ENCODE measurements at places on chromosomes 7 and 10.

DNA sequence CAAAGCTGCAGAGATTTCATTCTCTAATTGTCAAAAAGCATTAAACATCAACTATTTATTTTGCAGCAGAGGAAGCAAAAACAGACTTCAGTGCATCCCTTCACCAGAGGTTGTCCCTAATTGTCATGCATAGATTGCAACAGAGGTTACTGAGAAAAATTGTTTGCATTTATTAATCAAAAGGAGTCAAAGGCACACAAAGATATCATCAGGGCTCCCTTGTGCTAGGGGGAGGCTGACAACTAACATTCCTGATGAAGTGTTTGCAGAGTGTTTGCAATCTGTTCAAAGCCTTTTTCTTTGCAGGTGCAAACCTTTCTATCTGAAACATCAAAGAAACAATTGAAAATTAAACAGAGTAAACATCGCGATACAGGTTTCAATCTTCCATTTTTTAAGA, 227.5 kb downstream of the TEX36 start:
- no peak for DNase-seq

- DNase-seq, result no peak
Observed at GRCh38 chr7:144074374-144074773, 4.8 kb downstream of the OR2A25 start.

DNA sequence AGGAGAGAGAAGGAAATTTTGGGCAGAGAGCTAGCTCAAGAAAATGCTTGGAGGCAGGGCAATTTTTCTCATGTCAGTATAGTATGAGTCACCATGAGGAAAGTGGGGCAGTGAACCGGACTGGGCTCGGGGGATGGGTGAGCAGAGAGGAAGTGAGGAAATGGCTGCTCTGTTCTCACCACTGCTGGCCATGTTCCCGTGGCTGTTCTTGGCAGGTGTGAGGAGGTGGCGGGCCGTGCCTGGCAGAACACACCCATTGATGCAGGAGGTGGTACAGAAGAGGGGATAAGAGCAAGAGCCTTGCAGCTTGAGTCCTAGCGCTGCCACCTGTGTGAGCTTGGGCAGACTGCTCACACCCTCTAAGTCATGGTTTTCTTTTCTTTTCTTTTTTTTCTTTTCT, 304.4 kb upstream of the LYZL1 start:
- no peak for DNase-seq

GRCh38 chr7:155995183-155995612, 182.9 kb upstream of the SHH start:
- no peak for DNase-seq

DNA sequence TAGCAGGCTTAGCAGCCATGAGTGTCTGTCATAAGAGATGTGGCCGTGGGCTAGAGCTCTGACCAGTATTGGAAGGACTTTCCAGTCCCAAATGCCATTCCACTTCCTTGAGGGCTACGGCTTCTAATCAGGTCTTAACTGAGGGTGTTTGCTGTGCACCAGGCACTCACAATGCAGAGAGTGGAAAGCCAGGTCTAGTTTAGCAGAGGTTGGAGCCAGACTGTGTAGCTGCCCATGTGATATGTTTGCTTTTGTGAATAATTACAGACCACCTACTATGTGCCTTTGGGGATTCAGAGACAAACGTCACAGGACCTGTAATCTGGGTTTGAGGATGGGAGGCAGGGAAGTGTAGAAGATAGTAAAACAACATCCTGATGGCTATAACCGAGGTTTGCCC, 79.8 kb downstream of the WDFY4 start:
- no peak for DNase-seq

DNA sequence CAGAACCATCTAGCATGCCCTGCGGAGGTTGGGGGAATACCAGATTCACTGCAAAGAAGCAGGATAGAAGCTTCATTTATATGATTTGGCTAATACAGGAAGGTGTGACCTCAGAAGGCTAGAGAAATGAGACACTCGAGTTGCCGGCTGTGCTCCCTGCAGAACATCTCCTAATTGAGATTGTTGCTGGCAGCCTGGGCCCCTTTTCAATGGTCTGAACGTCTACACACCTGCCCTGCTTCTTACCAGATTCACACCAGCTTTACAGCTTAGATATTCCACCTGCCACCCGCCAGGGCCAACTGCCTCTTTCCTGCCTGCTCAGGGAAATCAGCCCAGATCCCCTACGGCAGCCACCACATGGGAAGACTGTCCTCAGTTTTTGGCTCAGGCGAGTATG, 475.3 kb upstream of the AUTS2 start:
- DNase-seq, result no peak

DNA sequence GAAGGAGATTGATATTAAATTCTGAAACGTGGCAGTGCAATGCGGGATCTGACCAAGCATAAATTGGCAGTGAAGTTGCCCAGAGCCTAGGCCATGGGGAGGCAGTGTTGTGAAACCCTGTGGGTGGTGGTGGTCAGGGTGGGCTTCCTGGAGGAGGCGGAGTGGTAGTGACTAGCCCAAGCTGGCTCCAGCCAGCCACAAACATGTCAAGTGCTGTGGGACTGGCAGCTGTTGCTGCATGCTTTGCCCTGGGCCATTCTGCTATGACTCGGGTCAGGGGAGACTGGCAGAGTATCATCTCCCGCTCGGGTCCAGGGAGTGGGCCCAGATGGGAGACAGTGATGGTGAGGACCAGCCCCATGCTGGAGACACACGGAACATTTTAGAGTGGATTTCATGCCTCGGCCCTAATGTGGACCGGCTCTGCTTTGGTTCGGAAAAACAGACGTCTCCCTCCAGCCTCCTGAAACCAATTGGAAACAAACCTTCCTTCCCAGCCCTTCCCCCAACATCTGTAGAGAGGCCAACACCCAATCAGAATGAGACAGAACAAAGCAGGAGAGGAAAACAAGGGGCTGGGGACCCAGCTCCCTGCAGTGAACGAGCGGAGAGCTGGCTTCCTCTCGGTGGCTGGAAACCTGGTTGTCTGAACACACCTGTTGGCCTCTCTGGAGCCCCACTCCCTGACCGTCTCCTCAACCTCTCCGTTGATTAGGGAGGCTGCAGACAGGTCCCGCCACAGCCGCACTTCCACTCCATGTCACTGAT, 58.2 kb downstream of the TMEM270 start:
- DNase-seq, result no peak

DNA sequence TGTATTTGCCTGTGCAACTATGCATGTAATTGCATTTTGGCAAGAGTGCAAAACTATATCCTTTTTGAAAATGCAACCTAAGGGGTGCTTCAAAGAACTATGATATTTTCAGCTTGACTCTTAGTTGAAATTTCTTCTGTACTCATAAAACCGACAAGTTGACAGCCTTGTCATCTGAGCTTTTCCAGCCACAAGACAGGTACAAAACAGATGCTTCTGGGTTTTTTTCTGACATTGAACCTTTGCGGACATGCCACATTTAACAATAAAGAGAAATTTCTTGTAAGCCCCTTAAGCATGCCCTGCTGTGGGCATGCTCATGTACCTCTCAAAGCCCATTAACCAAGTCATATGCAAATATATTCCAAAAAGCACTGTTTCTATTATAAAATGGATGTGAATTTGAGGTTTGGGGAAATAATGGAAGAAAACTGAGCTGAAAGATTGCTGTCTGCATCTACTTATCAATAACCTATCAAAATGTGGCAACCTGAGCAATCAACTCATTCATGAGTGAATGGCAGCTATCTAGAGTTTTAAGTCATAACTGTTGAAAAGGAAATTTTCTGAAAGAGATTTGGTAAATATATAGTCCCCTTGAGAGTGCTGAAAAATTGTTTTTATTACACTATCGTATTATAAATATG, 1117.0 kb upstream of the LRRTM3 start:
- DNase-seq, result no peak

- DNase-seq, result no peak
Observed at GRCh38 chr10:77031531-77032187, 605.9 kb downstream of the KCNMA1 start.

GRCh38 chr10:131666091-131666490, 234.7 kb upstream of the PPP2R2D start:
- DNase-seq, result no peak

- no peak for DNase-seq
Observed at GRCh38 chr7:50663396-50664102, 98.3 kb upstream of the DDC start.

DNA sequence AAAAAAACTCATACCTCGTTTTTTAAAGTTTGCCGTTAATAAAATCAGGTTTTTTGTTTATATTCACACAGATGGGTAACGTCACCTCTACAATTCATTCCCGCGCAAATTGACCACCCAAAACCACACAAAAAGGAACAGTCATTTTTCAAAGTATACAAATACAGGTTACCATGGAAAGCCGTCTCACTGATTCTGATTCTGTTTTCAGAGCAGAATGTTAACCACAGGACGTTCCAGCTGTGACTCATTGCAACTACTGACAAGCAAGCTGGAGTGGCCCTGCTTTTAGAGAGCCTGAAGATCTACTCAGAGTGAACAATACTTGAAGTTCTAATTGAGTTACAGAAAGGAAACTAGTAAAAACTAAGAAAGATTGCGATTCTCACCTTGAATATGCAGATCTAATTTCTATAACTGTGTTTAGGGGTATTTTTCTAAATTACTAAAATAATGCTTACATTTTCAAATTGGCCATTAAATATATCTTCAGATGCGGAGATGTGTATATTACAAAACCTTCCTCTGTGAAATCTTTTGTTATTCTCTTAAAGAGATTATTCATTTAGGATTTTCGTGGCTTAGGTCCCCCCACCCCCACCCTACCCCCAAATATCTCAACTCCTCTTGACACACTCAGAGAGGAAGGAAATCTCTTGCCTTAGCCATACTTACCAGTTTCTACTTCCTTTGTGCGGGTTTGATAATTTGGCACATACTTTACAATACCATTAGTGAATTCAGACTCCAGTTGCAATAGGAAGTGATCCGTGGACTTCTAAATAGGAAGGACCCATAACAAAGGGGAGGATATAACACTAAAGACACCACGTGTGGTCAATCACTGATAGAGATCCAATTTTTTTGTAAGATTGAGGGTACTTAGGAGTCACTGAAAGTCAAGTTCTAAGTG, 106.0 kb downstream of the CUBN start:
- DNase-seq, result no peak

DNA sequence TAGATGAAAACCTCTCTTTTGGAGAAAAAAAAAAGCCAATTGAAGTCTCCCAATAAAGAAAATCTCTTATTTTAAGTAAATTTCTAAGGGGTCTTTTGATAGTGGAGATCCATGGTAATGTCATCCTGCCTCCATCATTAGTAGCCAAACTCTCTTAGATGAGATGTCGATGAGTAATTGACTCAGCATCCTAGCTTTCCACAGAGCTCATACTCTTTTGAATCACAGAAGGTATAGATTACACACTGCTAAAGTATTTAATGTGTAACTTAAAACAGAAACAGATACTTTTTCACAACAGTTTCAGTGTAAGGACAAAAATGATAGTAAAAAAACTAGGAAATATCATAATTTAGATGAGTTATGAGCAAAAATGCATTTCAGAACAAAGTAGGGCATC, 19.4 kb downstream of the MAGI2 start:
- DNase-seq, result no peak

GRCh38 chr10:49050906-49051305, 64.4 kb downstream of the VSTM4 start:
- DNase-seq, result no peak

- DNase-seq, result peak; percentile 29
Observed at GRCh38 chr7:71694665-71695064, 562.7 kb downstream of the GALNT17 start.

- DNase-seq, result no peak
Observed at GRCh38 chr10:114024876-114025610, 18.6 kb upstream of the ADRB1 start.

GRCh38 chr10:42941295-42941644, 135.6 kb upstream of the RET start:
- no peak for DNase-seq

GRCh38 chr7:30521532-30521931, 16.9 kb upstream of the GGCT start:
- DNase-seq, result no peak

All from NCI-H524 treated with DMSO at 0.1 percent for 48 hours (cell line).